Stimulated activated CD4-positive, alpha-beta T cell treated with anti-CD3 and anti-CD28 coated beads, Interleukin-4, amount 100 ng/mL, for 24 hours (primary cell): ENCODE measurements at places on chromosomes 5 and 9.

DNA sequence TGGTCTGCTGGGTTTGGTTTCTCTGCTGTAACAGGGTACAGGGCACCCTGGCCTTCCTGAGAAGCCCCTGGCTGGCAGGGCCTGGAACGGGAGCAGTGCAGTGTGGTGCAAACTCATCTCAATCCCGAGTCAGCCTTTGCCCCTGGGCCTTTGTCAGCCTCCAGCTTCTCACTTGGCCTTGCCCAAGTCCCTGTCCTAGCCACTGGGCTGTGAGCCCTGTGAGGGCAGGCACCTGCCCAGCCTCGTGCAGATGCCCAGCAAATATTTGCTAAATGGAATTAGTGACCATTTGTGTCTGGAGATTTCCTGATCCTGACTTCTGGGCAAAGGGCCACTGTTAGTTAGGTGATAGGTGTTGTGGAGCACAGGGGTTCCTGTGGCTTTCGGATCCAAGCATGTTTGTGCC is 13.0 kb downstream of the RGS3 start:
- DNase-seq: no peak

DNA sequence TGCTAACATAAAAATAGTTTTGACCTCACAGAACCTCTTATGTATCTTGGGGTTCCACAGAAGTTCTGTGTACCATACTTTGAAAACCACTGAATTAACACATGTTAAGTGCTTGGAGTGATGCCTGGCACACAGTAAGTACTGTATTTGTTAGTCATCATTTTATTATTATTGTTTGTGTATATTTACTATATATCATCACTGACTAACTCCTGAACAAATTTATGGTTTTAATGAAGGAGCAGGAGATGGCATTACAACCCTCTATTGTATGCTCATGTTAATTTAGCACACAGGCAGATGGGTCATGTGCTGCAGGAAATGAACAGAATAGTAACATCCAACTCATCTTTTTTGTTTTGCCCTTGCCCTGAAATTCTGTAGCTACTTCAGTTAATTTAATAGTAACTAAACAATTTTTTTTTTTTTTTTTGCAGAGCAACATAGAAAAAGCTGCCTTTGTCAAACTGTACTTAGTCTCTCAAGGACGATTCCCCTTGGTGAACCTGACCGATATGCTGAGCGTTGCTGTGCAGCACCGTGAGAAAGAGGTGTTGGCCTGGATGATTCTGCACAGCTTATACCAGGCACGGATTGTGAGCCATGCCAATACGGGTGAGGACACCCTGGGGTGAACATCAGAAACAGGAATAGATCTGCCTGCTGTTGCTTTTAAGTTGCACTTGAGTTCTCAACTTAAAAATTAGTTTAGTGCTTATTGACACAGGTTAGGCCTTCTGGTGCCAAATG is 45.4 kb downstream of the HACD4 start:
- DNase-seq: no peak

DNA sequence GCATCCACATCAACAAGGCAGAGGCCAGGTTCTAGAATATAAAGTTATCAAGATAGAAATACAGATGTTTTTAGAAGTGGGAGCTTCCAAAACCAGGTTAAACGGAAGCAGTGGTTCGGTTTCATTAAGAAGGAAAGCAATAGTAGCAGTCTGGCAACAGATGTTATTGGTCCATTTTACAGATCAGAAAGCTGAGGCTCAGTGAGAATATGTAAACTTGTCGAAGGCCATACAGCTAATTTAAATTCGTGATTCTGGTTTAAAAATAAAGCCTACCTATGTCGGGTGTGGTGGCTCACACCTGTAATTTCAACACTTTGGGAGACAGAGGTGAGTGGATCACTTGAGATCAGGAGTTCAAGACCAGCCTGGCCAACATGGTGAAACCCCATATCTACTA is 160.6 kb downstream of the ARRDC3 start:
- no peak for DNase-seq

DNA sequence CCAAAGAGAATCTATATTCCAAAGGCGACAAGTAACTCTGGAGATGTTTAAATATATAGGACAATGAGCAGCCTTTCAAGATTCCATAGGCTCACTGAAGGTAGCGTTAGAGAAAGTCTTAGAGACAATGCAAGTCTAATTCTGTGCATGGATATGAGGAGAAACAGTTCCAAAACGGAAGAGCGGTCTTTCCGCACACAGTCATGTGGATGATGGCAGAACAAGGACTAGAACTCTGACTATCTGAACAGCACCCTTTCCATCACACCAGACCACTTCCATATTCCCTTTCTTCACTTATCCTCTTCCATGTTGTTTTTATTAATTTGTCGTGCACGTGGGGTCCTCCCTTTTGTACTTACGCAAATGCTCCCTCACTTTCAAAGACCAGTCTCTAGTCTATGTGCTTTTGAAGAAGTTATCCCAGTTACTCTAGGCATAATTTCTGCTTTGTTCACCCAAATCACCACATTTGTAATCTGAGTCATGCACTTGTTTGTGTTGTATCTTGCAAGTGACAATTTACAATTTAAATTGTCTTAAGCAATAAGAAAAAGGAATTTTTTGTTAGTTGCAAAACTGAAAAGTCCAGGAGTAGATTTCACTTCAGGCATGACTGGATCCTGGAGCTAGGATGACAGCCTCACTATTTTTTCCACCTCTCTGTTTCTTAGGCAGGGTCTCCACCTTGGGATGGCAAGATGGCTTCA is 116.0 kb upstream of the ADRA1B start:
- DNase-seq: no peak

GRCh38 chr9:98942906-98943681 is 613 bp upstream of the COL15A1 start:
- no peak for DNase-seq

- no peak for DNase-seq
These were observed 8.1 kb upstream of the ZBED3 start for GRCh38 chr5:77095189-77095588.

DNA sequence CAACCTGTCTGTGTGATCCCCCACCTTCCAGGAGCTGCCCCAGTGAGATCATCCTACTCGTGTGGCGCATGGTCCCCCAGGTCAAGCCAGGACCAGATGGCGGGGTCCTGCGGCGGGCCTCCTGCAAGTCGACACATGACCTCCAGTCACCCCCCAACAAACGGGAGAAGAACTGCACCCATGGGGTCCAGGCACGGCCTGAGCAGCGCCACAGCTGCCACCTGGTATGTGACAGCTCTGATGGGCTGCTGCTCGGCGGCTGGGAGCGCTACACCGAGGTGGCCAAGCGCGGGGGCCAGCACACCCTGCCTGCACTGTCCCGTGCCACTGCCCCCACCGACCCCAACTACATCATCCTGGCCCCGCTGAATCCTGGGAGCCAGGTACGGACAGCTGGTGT is 43.7 kb downstream of the RGS3 start:
- DNase-seq: no peak

DNA sequence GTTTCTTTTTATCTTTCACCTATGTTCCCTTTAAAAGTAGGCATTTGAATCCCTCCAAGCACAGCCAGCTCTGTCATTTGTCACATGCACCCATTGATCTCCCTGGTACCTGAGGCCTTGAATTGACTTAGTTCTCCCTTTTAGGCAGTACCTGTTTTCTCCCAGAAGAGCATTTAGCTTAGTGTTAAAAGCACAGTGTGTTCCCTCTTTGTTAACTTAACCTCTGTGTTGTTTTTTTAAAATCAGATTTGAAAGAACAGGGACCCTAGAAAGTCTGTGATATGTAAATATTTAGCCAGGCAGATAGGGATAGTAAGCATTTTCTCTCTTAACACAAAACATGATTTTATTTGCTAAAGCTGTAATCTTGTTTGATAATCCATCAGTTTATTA is 113.8 kb upstream of the SPATA31D4 start:
- no peak for DNase-seq

DNA sequence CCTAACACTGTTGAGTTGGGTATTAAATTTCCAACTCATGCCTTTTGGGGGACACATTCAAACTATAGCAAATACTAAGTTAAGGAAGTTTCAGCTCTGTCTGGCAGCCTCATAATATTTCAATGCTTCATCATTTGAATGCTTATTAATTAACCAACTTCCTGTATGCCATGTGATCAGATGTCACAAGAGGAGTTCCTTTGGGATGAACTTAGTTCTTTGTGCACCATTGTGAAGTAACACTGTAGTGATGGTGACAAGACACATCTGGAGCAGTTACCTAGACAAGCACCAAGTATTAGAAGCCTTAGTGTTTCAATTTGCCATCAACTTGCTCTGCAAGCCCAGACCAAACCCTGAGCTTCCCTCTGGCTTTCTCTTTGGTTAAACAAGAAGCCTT is 90.7 kb upstream of the IL12B start:
- no peak for DNase-seq
